ENCODE measurements at places on chromosomes 7 and 10.

DNA sequence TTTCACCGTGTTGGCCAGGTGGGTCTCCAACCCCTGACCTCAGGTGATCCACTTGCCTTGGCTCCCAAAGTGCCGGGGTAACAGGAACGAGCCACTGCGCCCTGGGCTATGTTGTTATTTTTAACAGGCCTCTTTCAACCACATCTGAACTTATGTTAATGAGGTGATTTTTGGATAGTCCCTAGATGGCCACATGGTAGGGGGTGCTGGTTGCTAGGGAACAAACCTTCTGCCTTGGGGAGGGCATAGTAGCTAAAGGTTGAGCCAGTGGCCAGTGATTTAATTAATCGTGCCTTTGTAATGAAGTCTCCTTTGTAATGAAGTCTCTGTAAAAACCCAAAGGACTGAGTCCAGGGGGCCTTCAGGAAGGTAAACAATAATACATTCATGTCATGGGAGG, 9.1 kb downstream of the COMTD1 start:
- no peak for DNase-seq

DNA sequence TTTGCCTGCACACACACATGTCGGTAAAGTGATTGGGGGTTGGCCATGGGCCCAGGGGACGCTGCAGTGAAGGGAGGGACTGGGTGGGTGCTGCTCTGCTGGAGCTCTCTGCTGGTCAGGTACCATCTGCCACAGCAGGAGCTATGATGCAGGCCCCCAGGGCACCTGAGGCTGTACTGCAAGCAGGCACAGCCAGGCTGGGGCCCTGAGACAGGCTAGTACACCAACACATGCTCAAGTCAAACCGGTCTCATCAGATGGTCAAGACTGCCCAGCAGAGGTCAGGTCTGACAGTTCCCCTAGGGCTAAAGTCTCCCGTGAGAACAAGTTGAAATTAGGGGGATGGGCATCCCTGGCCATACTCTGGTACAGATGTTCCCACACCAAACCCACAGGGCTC, 118.3 kb upstream of the THSD7A start:
- no peak for DNase-seq

DNA sequence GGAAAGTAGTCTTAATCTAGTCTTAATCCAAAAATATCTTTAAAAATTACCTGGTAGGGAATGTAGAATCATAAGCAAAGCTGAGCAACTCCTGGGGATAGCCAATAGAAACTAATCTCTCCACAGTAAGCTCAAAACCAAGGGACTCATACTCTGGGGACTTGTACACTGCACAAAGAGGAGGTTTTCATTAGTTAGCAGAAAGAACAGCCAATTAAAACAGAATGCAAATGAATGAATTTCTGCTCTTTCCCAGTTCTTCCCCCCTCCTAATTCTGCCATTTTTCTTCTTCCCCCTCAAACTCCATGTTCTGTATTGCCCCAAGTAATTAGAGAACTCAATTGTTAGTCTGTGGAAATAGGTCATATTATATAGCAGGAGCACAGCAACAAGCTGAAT, 86.5 kb downstream of the NT5C2 start:
- DNase-seq = no peak

DNA sequence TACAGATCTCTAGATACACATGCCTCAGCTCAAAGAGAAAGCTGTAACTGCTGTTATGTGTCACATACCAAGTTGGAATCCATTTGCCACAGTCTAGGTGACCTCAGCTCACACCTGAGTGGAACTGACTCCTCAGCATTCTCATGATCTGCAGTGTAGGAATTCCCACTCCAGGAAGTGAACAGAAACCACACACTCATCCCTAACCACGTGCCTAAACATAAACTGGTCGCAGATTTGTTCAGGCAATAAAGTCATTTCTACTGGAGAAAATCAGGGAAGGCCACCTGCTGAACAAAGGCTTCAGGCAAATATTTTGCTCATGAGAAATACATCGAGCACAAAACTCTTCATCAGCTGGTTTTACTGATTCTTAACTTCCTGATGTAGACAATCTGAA, 23.0 kb upstream of the ZMYND11 start:
- DNase-seq = no peak

DNA sequence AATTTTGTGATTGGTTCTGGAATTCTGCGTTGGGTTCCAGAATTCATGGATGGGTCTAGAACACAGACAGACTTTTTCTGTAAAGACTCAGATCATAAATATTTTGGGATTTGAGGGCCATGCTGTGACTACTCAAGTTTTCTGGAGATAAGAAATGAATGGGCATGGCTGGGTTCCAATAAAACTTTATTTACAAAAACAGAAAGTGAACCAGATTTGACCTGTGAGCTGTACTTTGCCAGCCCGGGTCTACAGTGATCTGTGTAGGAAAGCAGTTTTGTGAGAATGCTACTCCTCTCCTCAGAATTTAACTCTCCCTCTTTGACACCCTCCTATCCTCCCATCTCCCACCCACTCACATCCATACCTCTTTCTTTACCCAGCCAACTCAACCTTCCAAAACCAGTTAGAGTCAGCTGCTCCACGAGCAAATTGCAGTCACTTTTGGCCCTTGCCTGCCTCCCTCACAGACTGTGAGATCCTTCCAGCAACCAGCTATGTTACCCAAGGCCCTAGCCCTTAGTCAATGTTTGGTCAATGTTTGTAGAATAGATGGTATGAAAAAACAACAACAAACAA, 312.8 kb upstream of the ZMIZ1 start:
- DNase-seq = no peak

DNA sequence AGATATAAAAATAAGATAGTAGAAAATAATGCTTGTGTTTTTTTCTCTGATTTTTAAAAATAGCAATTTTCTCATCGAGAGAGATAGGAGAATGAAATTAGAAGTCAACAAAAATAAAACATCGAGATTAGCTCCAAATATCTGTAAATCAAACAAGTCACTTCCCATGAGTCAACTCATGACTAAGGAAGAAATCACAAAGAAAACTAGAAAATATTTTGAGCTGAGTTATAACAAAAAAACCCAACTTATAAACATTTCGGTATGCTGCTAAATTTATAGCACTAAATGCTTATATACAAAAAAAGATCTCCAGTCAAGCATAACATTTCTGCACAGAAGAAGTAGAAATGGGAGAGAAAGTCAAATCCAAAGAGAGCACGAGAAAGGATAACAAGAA, 140.1 kb downstream of the ITGA8 start:
- no peak for DNase-seq

DNA sequence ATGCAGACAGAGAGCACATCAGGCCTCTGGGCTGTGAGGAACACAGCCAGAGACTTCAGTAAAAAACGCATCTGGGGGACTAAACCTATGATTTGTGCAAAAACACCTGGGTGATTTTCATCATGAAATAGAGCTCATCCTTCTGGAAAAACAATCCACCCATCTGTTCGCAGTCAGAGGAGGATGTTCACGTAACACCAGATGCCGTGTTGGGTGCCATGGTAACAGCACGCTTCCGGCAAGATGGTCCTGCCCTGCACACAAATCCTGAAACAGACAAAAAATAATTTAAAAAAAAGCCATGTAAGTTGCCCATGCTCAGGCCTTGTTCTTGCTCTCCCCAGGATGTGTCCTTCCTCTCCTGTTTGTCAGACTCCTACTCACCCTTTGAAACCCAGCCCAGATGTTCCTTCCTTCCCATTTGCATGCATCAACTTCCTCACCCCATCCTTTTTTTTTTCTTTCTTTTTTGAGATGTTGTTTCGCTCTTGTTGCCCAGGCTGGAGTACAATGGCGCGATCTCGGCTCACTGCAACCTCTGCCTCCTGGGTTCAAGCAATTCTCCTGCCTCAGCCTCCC, 28.3 kb upstream of the GNA12 start:
- DNase-seq = no peak

DNA sequence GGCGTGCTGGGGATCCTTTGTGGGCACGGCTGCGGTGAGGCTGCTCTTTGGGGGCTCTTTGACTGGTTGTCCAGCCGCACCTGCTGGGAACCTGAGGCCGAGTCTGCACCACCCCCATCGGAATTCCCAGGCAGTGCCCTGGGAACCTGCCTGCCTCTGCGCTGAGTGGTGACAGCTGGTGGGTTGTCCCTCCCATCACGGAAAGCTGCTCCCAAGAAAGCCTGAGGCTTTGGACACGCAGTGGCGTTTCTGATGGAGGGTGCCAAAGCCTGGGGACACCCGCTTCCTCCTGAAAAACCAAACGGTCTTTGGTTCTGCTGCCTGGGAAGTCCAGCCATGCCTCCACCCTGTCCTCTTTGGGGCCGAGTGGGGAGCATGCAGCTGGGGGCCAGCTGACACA, 21.4 kb upstream of the SHH start:
- no peak for DNase-seq

GRCh38 chr10:69086001-69086509, 1.8 kb upstream of the SRGN start:
- DNase-seq = no peak

DNA sequence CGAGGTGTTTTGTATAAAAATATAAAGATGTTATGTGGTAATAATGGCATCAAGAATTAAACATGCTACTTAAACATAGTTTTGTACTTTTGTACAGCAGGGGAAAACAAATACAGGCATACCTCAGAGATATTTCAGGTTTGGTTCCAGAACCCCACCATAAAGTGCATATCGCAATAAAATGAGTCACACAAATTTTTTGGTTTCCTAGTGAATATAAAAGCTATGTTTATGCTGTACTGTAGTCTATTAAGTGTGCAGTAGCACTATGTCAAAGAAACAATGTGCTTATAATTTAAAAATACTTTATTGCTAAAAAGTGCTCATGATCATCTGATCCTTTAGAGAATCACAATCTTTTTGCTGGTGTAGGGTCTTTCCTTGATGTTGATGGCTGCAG, 17.8 kb downstream of the LRRTM3 start:
- no peak for DNase-seq

DNA sequence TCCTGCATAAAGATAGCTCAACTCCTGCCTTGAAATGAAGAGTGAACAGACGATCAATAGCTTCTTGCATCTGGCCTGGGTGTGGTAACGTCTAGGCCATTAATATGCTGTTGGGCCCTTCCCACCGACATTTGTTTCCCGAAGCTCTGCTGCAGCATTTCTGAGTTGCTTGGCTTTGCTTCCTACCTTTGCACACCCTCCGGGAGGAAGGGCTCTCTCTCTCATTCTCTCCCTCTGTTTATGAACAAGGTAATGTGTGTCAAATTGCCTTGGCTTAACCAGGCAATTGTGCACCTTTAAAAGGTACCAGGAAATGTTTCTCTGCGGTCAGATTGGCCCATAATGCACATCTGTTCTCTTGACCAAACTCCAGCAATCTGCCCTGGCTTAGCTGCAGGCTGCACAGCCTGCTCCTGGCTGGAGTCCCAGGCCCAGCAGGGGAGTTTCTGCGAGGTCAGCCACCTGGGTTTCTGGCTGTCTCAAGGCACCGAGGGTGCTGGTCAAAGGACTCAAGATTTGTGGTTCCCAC, 223.7 kb downstream of the SNX10 start:
- DNase-seq = no peak

DNA sequence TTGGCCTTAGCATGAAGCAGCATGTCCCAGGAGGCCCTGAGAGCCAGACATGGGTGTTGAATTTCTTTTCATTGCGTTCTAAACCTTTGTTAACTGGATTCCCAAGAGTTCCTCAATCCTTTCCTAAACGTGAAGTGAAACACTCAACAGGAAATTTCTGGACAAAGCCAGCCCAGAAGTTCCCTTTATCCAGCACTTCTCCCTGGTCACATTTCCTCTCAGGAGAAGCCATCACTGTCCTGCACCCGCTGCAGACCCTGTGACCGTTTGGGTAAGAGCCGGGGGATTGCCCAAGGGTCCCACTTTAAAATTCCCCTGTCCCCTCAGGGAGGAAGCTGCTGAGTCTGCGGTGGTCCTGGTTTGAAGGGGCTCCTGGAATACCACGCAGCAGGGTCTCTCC, 88.0 kb upstream of the ZPBP start:
- DNase-seq = no peak

DNA sequence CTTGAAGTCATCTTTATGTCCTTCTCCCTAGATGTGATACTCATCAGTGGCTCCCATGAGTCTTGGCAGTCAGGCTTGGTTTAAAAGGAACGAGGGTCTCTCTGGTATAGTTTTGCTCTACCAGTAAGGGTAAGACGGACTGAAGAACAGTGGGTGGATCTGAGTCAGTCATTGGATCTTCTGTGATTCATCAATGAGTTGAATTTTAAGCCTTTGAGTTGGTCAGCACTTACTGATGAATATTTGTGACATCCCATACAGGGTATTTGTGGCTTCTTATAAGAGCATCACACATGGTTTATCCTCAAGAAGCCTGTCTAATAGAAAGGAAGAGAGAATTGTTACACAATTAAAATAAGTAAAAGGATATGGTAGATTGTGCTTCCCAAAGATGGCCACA, 87.3 kb upstream of the NAMPT start:
- DNase-seq = no peak

DNA sequence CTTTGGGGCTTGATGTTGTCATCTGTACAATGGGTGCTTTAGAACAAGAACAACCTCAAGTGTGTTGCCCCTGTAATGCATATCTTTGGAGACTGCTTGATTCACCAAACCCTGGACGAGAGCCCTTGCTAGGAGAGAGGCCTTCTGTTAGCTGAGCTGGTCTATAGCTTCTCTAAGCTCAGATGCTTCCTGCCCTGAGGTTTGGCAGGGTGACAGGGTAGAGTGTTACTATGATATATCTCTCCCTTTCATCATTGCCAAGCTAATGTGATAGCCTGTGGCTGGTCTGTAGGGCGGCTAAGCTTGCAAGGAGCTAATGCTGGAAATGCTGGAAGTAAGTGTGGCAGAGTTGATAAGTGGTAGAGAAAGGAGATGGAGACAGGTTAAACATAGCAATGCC, 364.1 kb downstream of the RPS24 start:
- DNase-seq = no peak

DNA sequence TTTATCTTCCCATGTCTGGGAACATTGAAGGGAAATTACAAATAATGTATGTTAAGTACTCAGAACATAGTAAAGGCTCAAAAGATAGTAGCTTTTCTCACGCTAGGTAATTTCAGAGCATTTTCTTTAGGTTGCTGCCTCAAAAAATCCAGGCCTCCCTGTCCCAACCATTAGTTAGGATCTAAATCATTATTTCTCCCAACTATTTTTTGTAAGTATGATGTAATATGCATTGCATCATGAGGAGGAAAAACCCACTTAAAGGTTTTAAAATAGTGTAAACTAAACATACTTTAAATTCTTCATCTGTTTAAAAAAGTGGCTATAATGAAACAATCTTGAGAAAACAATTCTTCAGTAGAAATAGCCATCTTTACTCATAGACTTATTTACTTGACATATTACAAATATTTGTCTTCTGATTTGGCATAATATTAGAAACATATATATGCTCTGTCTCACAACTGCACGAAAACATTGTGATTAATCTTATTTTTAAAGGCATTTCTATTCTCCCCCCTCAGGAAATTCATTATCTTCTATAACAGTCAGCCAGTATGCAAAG, 329.3 kb downstream of the ELMO1 start:
- DNase-seq = no peak

Data from non-pigmented ciliary epithelial cell (primary cell).